Stimulated activated CD8-positive, alpha-beta memory T cell treated with anti-CD3 and anti-CD28 coated beads, Interleukin-12 subunit alpha, Interleukin-12 subunit beta, amount 100 ng/mL, for 4 hours (primary cell): ENCODE measurements at places on chromosomes 3 and 15.

DNA sequence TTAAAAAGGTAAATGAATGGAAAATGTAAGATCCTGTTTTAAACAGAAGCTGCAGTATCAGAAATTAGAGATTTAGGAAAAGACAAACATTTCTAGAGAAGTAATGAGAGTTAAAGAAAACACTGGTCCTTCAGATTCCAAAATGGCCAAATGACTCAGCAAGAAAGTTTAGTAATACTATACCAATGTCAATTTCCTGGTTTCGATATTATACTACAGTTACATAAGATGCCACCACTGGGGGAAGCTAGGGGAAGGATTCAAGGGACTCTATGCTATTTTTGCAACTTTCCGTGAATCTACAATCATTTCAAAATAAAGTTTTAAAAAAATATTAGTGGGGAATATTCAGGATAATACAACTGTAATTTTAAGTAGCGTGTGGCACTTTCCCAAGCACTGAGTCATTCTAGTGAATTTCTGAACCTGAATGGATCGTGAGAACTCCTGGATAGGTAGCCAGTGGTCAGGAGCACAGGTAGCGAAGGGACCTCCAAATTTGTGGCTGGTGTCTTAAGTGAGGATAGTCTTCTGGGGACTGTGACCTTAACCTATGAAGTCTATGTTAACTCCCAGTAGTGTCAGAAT lies 37.6 kb downstream of the TMCC1 start:
- no peak for DNase-seq

DNA sequence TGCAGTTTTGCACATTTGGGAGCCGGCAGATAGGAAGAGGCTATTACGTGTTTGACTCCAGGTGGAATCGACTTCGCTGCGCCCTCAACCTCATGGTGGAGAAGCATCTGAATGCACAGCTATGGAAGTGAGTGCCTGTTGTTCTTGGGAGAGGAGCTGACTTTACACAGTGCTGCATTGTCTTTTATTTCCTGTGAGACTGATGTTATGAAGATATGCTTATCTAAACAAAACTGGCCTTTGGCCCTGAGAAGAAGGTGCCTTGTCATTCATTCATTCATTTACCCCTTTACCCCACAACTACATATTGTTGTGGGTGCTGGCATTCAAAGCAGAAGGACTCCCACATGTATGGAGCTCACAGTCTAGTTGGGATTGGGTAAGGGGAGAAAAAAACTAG lies 32.6 kb downstream of the PSMD6 start:
- no peak for DNase-seq

DNA sequence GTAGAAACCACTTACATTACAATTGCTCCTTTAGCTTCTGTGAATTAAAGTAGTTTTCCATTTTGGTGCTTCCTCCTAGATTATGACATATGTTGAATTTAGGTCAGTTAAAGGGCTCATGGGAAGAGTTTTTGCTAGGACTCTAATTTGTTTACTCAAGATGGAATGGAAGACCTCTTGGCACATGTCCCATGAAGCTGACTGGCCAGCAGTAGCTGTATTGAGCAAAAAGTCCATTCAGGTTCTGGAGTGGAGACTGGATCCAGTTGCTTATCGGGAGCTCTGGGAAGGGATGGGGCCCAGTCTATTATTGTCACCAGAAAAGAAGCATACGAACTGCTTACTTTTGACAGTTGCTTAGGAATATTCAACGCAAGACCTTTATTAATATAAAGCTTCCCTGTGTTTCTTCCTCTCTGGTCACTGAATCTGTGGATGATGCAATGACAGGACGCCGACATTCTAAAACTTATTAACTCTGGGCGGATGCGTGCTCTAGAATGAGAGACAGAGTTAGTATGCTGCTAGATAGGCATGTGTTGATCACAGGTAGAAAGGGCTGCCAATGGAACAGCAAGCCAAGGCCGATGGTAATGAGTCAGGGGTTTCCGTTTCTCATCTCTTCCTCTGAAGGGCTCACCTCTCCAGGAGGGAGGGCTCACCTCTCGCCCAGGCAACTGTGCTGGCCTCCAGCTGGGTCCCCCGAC lies 155.8 kb downstream of the NR1D2 start:
- DNase-seq = no peak

DNA sequence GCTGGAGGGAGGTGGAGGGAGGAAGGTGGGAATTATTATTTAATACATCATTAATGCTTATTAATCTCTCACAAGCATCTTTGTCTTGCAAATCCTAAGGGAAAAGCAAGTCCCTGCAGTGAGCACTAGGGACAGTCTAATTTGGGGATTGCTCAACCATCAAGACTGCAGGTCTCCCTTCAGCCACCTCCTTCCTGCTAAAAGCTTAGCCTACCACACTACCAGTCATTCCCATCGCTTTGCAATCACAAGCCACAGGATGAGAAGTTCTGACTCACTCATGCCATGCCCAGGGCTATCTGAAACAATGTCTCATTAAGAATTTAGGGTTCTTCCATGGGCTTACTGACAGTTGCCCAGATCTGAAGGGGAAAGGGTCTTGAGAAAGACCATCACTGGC lies 51.0 kb upstream of the EIF1B start:
- DNase-seq = no peak

DNA sequence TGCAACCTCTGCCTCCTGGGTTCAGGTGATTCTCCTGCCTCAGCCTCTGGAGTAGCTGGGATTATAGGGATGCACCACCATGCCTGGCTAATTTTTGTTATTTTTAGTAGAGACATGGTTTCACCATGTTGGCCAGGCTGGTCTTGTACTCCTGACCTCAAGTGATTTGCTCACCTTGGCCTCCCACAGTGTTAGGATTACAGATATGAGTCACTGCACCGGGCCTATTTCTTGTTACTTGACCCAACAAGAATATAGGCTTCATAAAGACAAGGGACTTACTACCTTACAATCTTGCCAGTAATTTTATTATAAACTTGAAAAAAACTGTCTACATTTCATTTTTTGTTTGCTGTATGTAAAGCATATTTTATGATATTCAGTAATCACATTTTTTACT lies 21.4 kb upstream of the ZBTB47 start:
- DNase-seq = no peak

DNA sequence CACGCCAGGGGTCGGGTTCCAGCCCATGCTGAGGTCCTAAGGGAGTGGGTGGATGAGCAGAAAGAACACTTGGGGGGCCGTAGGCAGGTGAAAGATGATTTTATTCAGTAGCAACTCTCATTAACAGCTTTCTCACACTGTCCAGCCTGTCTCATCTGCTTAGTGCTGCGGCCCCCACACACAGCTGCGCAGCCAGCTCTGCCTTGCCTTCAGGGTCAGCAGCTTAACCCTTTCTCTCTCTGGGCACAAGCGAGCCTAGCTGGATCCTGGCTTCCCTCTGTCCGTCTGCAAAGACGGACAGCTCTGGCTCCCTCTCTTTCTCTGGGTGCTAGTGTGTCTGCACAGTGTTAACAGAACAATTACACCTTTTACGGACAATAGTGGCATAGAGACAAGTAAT lies 21.3 kb downstream of the NPAP1 start:
- DNase-seq = no peak

- DNase-seq = no peak
These were observed 108.0 kb upstream of the PRR20G start for GRCh38 chr3:127395663-127396355.

GRCh38 chr15:88989578-88989977 lies 76.4 kb upstream of the MFGE8 start:
- DNase-seq = no peak

DNA sequence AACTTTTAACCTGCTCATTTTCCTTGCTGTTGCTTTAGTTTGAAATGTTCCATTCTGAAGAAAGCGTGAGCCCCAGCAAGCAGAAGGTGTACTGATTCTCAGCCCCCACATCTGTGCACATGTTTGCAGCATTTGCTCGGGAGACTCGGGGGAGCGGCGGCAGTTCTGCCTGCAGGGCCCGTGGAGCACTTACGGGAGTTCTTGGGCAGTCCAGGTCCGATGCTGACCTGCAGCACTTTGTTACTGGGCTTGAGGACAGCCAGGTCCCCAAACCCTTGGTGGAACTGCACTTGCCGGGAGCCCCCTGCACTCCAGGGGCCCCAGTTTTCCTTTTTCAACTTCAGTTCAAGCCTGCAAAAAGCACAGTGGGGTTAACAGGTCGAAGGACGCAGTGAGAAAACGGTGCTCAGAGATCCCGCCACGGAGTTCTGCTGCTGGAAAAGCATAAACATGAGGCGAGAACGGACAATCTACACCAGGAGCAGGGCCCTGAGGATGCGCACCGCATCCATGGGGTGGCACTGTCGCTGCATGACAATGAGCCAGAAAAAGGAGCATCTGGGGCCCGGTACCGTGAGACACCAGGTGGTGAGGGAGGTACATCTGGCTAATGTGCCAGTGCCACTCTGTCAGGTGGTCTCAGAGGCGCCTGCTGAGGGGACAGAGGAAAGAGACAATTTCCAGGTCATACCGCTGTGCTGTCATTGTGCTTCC lies 45.6 kb upstream of the LDHAL6B start:
- DNase-seq = no peak

- no peak for DNase-seq
These were observed 376.4 kb downstream of the CNTN6 start for GRCh38 chr3:1469248-1469647.

DNA sequence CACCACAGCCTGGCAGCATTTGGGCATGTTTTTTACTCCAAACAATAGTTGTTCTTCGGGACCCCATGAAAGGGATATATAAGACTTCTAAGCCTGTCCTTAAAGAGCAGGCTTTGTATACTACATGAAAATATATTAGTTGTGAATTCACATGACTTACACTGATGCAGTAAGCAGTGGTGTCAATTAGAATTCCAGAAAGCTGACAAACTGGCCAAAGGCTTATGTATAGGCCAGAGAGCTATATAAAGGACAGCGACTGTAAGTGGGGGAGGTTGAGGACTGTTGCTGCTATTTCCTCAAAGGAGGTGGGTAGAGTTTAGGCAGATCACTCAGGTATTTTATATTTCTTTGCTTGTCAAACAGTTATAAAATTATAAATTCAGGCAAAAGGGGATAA lies 24.8 kb downstream of the KPNA4 start:
- no peak for DNase-seq

GRCh38 chr15:59148153-59148833 lies 43.3 kb downstream of the CCNB2 start:
- DNase-seq = no peak

DNA sequence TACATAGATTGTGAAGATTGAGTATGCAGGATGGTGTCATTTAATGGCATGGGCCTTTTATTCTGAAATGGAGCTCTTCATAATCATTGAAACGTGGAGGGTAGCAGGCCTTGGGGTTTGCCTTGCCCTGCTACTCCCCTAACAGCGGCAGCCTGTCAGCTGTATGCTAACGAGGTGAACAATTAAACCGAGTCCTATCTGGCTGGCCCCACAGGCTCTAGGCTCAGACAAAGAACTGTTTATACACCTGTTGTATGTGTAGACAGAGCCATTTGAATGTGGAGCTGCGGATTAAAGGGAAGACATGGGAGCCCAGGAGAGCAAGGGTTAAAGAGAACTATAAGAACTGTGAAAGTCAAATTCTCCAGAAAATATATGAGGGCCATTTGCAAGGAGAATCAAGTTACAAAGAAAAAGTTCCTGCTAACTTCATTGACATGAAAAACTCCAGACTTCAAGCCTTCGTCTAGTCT lies 116.7 kb upstream of the CGNL1 start:
- no peak for DNase-seq

DNA sequence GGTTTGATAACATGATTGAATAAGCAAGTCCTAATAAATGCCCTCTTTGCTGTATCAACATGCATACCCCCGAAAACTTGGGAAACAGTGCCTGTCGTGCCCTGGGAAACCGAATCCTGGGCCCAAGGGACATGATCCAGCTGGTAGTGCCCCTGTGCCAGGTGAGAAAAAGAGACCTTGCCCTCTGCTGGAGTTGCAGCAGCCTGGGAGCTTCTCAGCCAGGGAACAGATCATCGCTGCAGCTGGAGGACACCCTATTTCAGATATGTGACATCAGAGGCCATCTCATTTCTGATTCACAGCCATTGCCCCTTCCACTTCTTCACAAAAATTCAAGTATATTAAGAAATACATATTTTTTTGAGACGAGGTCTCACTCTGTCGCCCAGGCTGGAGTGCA lies 32.3 kb downstream of the STOML1 start:
- no peak for DNase-seq

GRCh38 chr3:52120556-52121463 lies 33.4 kb downstream of the POC1A start:
- DNase-seq = no peak

GRCh38 chr3:118077332-118077731 lies 957.3 kb downstream of the IGSF11 start:
- no peak for DNase-seq

GRCh38 chr15:33874156-33874555 lies 94.1 kb upstream of the CHRM5 start:
- DNase-seq = no peak

DNA sequence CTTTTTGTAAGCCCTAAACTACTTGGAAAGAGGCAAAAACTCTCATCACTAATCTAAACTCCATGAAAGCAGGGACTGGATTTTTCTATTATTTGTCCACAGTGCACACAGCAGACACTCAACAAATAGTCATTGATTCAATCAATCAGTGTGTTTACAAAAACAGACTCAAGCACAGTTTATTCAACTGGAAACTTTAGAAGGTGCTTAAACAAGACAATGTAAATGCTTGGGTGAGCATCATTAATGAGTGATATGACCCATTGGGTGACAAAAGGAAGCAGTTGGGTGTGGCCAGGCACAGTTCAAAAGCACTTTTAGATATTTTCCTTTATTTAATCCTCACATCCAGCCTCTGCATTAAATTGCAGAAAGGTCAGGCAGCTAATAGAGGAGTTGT lies 32.0 kb upstream of the PPP4R2 start:
- DNase-seq = no peak

DNA sequence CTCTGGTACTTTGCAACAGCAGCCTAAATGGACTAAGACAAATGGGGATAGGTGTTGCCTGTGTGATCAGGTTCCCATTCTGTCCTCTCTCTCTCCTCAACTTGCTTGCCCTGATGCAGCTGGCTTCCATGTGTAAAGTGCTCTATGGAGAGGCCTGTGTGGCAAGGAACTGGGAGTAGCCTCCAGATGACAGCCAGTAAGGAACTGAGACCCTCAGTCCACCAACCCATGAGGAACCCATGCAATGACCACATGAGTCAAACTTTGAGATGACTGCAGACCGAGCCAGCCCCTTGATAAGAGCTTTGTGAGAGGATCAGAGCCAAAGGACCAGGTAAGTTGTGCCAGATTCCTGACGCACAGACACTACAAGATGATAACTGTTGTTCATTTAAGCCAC lies 74.6 kb upstream of the ADPGK start:
- DNase-seq = no peak

DNA sequence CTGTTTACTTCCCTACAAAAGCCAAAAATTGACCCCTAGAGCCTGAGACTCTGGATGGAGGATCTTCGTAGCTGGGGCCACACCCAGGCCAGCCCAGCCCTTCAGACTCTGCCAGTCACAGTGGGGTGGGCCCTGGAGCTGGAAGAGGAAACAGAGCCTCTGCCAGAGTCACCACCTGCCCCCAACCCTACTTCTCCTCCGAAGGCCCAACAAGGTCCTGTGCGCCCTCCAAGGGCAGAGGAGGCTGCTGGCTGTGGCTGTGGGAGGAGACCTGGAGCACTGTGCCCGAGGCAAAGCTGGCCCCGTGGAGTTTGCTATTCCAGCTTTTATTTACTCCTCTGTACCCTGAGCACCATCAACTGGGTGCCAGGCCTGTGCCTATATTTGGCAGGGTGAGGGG lies 19.0 kb downstream of the CISH start:
- no peak for DNase-seq
